ENCODE measurements at places on chromosomes 3 and 15.
A peak's percentile ranks its signal among the peaks of the same experiment; 100 is the strongest.

DNA sequence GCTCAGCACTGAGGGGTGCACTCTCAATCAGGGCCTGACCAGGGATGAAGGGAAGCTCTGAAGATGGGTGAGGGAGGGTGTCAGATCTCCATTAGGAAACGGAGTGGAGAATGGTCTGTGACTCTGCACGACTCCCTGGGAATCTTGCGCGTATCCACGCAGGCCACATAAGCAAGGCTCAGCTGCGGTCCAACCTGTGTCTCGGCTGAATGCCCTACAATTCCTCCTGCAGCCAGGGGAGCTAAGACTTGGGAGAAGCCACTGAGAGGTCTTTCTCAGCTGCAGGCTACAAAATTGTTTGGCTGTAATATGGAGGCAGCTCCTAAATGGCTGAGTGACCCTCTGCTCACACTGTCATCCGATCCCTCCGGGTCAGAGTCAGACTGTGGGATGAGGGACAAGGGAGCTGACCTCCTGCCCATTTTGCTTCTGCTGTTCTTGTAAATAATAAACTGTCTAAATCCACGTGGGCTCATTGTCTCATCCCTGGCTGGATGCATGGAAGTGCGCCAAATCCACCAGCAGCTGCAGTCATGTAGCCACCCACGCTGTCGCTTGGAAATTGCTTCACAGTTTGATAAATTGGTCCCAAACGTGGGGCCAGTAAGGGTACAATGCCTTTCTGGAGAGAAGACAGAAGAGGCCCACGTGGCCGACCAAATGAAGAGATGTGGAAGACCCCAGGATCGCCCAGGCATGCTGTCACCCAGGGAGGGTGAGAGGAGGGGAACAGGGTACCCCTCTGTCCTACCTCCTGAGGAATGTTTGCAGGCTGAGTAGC is 30.5 kb downstream of the ALS2CL start:
- DNase-seq, result peak; percentile 9

DNA sequence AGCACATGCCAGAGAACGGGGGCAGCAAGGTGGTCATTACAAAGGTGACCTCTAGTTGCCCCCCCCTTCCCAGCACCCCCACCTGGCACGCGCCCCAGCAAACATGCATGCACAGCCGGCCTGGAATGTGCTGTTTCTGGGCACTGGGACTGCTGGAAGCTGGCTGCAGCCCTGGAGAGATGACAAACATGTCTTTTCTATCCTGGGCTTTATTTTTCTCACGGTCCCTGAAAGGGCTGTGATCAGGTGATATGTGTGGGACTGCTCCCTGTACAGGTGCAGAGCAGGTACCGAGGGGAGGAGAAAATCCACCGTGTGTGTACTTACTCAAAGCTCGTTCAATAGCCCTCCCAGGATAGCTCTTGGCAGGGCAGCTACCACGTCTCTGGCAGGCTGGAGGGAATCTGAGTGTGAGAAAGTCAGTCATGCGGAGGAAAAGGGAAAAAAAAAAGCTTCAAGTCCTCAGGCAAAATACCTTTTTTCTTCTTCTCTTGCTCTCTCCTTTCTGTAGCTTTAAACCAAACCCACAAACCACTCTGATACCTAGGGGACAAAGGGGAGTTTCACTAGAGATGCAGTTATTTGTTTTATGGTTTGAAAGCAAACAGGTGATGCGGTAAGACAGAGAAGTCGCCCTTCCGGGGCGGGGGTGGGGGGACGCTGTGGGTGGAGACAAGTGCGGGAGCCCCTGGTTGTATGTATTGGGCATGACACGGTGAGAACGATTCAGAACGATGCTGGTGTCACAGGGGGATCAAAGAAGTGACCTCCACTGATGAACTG is 5.0 kb upstream of the HES1 start:
- DNase-seq, result peak; percentile 44

- DNase-seq, result no peak
Measured at GRCh38 chr3:50068134-50068533, 20.6 kb upstream of the RBM5 start.

GRCh38 chr3:129563850-129564535 is 21.0 kb downstream of the H1-8 start:
- DNase-seq, result no peak

DNA sequence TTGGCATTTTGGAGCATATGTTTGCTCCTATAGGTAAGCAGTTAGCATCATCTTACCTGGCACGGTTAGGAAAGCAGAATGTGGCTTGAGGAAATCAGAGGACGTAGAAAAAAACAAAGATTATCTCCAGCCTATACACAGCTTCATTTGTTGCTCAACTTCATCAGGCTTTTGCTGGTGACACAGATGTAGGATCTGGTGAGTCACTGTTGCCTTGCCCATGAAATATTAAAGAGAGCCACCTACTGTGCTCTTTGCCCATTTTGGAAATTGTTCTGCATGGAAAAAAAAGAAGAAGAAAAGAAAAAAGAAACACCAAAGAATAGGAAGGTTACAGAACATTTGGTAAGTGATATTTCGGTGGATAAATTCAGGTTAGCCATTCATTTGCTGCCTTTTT is 3.8 kb downstream of the IL1RAP start:
- DNase-seq, result no peak

Data from activated CD4-positive, alpha-beta memory T cell treated with anti-CD3 and anti-CD28 coated beads, Interleukin-2, amount 10 ng/mL, durations not matched to agents 7 days and 5 days (primary cell).